ENCODE measurements at places on chromosomes 4 and X.

DNA sequence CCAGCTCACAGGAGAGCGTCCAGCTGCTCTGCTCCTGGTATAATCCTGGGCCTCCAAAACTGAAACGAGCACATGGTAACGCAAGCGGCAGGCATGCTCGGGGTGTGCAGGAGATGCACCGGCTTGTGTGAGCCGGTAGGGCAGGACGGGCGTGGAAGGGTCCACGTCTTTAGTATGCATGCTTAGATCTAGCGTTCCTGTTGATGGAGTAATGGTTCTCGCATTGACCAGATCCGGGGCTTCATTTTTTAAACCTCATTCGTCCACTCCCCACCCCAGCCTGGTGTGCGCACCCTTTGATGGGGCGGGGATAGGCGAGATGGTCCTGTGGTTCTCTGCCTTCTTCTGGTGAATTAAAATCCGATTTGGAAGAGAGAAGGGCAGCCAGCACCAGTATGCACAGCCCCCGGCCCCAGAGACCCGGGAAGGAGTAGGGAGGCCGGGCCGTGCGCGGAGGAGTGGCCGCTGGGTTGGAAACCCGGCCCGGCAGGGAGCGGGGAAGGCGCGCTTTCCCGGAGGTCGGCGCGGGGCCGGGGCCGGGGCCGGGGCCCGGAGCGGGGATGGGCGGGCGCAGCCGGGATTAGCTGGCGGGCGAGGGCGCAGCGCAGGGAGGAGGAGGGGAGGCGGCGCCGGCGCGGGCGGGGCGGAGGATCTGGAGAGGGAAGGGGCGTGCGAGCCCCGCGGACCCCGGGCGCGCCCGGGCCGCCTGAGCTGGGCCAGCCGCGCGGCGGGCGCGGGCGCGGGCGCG, 39.9 kb downstream of the FAM149A start:
- peak; percentile 44 for DNase-seq

DNA sequence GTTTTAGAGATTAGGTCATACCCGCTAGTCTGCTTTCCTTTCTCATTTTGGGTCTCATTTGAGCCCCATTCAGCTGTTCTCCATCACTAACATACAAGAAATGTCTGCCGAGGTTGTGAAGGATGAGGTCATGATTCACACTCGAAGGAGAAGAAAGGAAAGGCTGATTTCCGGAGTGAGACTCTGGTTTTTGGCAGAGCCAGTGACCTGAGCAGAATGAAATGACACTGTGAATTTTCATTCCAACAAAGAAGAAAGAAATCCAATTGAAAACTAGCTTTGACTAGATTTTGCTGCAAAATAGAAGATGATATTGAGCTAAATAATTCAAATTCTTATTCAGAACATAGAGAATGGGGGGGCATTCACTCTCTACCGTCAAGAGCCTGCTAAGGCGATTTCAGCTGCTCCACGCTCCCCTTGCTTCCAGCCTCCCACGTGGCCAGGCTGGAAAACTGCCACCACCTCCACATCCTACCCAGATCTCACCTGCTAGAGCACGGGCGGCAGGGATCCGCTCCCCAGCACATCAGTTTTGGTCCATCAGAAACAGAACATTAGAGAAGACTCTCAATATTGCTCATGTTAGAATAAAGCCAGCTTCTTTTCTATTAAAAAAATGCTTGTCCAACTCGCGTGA, 39.0 kb downstream of the F11 start:
- DNase-seq = no peak

- no peak for DNase-seq
Measured at GRCh38 chr4:139484783-139485311, 30.9 kb downstream of the RAB33B start.

- no peak for DNase-seq
Measured at GRCh38 chrX:39953879-39954278, 143.9 kb downstream of the BCOR start.

DNA sequence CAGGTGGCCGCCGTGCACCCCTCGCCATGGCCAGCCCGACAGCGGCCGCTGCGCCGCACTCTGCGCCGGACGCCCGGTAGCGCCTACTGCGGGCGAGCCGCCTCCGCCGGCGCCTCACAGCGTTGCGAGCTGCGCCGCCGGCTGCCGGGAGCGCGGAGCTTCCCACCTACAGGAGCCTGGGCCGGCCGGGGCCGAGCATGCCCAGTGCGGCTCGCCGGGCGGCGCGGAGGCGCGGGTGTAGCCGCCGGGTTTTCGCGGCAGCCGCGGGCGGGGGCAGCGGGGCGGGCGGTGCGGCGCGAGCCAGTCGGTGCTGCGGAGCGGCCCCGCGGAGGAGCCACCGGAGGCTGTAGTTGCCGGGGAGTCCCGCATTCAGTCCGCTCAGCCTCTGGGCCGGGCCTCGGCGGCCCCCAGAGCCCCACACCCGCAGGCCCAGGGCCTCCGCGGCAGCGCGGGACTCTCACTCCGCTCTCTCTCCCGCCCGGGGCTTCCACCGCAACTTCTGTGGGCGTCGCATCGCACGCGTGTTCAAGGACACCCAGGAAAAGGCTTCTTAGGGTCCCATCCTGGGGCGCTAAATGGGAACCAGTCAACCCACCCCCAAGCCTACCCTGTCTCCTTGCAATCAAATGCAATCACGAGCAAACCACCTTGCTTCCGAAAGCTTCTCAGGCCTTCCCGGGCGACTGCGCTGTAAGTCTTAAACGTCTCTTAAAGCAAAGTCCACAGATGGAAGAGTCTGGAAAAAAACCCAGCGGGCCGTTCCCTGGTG, at the start of gene MFAP3L:
Gene MFAP3L (minus strand): TSS at position 143 of the 769 bp plus-strand sequence. CDS start 20,518 bp downstream, outside the sequence.
- DNase-seq = peak; percentile 93

DNA sequence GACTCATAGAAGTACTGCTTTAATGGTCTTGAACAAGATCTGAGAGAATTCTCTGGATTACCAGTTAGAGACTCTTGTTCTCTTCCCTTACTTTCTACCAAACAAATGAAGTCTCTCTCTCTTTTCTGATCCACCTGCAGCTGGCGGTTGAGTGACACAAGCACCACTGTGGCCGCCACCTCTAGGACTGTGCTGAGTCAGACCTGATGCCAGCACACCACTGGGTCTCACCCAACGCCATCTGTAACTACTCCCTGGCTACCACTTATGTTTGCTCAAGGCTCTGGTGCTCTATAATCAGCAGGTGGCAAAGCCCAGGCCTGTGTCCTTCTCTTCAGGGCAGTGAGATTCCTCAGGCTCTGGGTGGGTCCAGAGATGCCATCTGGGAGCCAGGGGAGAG, 1173.5 kb downstream of the RPA4 start:
- no peak for DNase-seq

DNA sequence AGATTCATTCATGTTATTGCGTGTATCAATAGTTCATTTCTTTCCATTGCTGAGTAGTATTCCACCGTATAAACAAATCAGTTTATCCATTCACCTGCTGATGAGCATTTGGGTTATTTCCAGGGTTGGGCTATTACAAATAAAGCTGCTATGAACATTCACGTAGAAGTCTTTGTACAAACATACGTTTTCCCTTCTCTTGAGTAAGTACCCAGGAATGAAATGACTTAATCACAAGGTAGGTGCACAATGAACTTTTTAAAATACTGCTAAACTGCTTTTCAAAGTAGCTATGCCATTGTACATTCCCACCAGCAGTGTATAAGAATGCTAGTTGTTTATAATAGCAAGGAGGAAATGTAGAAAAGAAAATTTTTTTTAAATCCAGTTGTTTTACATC, 35.9 kb downstream of the SYTL4 start:
- no peak for DNase-seq

DNA sequence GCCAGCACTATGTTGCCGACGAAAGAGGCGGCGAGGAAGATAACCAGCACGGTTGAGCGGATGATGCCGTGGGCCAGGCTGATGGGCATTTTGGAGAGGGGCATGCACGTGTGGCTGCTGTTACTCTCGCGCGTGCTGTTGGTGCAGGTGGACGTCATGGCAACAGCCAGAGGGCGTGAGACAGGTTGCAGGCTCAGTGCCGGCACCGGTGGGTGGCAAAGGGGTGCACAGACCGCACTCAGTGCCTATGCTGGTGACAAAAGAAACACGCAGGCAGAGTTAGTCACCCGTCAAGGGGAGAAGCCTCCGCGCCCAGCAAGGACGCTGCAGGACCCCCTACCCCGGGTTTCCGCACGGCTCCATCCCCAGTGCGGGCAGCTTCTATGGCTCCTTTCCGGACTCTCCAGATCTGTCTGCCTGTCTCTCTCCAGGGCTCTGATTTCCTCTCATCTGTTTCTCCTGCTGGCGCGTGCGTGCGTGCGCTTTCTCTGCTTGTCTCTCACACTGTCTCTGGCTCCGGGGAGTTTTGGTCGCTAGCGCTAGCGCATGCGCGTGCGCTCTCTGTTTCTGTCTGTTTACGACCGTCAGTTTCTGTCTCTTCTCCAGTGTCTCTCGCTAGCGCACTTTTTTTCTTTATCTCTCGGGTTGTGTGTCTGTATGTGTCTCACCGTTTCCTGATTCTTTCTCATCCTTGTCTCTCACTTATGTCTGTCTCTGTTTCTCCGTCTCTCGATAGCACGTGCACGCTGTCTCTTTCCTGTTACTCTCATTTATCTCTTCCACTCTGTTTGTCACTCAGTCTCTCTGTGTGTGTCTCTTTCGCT, 2.1 kb downstream of the GPR101 start:
- DNase-seq = peak; percentile 72

GRCh38 chr4:112145790-112146501, 692 bp downstream of the FAM241A start:
- peak; percentile 83 for DNase-seq

DNA sequence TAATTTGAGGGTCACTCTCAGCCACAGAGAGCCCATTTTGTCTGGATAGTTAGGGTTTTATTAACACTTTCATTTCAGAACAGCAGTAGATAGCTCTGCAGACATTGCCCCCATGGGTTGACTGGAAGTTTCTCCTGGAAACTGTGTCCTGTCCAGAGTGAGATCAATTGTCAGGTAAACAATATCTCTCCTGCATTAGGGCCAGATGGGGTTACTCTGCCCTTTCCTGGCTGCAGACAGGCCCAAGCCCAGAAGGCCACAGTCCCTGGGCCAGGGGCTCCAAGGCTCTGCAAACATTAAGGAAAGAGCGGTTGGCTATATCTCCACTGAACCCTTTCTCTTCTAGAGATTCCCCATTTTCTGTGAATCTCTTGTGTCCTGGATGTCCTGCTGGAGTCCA, 436.8 kb upstream of the PRKX start:
- no peak for DNase-seq

GRCh38 chr4:60088807-60089486, 1111.2 kb upstream of the ADGRL3 start:
- DNase-seq = no peak

GRCh38 chr4:189081826-189082225, 858.8 kb upstream of the FRG1 start:
- DNase-seq = no peak

- DNase-seq = peak; percentile 72
Measured at GRCh38 chrX:11770320-11770719, 12.3 kb downstream of the MSL3 start.

DNA sequence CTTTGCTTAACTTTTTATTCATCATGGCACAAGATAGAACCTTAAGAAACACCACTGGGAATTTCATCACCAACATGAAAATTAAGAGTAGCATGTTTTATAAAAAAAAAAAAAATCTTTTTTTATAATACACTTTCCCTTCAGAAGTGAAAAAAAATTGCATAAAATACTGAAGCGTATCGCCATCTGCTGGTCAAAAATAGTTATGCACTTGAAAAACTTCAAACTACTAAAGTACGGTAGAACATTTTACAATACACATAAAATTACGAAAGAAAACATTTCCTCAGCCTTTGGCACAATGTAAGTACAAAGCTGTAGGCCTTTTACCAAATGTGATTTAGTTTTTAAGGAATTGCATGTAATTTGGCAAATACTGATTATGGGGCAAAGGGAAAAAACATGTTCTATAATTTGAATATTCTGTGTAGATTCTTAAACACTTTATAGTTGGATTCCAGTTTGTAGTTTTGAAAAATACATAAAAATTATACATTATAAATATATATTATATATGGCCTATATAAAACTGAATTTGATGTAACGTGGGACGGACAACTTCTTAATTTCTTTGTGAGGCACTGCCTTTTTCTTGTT, 26.5 kb downstream of the HCCS start:
- peak; percentile 59 for DNase-seq

- no peak for DNase-seq
Measured at GRCh38 chr4:5361968-5362367, 310.7 kb downstream of the STK32B start.

DNA sequence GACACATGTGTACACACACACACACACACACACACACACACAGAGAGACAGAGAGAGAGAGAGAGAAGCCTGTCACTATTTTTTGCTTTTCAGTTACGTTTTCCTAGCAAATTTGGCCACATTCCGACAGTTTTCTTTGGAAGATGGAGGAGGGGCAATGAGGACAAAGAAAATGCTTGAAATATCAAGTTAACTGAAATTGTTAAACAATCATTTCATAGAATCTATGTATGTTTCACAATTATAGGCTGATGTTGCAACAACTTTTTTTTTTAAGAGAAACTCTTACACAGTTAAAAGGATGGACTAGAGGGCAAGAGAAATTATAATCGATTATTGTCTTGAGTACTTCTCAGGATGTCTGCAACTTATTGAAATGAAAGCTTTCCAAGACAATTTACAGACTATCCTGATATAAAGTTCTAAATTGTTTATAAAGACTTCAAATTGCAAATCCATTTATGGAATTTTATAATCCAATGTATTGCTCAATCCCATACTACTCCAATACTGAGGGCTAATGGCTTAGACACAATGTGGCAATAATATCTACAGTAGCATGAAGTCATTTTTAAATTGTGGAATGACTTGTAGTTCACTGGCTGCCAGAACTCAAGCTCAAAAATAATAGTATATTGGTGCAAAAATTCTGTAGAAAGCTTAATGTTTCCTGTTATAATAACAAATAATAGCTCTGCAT, 647.0 kb upstream of the PCDH7 start:
- no peak for DNase-seq

DNA sequence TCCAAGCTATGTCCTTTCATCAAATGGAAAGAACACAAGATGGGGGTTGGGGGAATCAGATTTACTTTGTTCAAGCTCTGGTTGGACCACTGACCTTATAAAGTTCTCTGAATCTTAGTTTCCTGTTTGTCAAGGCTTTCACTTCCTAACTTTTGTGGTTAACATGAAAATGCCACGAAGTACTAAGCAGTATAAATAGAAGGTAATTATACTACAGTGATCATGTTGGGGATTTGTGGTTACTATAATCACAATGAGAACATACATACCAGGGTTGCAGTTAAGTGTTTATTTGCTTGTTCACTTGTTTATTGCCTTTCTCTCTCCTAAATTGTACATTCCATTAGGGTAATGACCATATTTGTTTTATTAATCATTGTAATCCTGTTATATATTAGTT, 53.2 kb downstream of the SPRY1 start:
- DNase-seq = no peak

Measured in GM13977 (cell line).